NCI-H2081 treated with DMSO at 0.1 percent for 48 hours (cell line): ENCODE measurements at places on chromosomes 3 and 15.

- no peak for DNase-seq
Measured at GRCh38 chr3:66483409-66483906, 17.4 kb downstream of the LRIG1 start.

DNA sequence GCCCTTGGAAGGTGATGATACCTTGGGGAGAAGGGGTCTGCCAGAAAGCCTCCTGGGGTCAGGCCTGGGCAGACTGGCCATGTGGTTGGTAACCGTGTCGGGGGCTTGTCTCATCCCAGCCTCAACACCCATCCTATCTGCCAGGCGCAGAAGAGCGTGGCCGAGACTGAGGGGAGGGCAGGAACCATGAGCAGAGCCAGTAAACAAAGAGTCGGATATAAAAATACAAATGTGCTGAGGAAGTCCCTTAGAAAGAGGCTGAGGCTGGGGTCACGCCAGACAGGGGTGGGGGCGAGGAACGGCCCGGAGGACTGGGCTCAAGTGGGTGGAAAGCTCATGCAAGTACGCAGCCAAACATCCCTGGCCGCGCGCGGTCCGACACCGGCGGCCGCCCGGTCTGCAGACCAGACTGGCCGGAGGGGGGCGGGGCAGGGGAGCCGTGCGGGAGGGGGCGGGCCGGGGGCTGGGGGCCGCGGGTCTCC lies 1.9 kb downstream of the CAMK2N2 start:
- DNase-seq = no peak

- DNase-seq = no peak
Measured at GRCh38 chr3:144866476-144866875, 894.9 kb downstream of the DIPK2A start.

DNA sequence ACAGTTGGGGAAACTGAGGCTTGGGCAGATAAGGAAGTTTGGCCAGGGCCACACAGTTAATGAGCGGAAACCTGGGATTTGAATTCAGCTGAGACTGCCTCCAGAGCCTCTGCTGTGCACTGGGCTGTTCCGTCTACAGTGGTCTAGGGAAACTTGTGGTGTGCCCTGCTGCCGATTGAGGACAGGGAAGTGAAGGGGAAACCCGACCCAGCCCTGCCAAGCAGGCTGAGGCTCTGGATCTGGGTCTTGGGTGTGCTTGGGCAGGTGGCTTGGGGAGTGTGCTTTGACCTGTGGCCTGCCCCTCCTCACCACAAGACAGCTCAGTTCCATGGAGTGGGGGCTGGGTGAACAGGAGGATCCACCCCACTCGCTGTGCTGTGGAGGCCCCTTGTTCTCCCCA lies 17.6 kb downstream of the NISCH start:
- DNase-seq = no peak

- DNase-seq = no peak
Measured at GRCh38 chr3:136353461-136353860, 103.3 kb downstream of the PCCB start.

GRCh38 chr3:117141812-117142211 lies 432.2 kb downstream of the TUSC7 start:
- no peak for DNase-seq

DNA sequence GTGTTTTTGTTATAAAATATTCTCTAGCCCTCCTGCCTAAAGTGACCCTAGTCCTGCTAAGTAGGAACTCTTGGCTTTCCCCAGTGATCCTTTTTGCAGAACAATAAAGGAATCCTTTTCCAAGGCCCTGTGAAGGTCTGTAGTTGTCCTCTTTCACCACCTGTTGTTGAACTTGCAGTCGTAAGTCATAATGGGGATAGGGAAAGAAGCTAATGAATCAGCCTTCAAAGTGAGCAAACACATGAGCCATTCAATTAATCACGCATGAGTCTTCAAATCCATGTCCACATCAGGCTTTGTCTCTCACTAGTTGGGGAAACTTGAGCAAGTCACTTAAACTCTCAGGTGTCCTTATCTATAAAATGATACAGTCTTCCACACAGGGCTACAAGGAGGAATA lies 27.6 kb downstream of the ZNF860 start:
- DNase-seq = no peak

DNA sequence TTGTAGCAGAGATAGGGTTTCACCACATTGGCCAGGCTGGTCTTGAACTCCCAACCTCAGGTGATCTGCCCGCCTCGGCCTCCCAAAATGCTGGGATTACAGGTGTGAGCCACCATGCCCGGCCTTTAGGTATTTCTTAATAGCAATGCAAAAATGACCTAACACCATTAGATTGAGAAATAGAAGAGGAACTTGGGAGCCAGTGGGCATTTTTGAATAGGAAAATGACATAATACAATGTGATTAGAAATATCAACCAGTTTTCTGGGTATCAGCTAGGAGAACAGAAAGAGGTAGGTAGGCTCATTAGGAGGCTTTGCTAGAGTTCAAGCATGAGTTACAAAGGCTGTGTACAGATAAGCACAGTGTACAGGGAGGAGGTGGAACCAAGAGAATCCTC lies 101.8 kb upstream of the TBC1D5 start:
- DNase-seq = no peak

DNA sequence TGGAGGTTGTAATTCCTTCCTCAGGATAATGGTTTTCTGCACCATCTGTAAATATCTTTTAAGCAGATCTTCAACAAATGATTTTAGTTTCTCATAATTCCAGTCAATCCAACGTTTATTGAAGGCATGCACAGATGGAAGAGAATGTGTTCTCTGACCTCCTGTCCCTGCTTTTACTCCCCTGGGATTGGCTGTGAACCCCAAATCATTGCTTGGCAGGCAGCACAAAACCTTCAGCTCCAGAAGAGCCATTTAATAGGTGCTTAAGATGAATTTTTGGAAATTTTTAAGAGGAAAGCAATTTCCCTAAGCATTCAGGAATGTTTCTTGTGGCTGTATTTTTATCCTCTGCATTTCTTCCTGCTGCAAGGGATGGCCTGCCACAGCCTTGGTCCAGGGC lies 25.5 kb upstream of the THSD4 start:
- no peak for DNase-seq

- DNase-seq = no peak
Measured at GRCh38 chr15:35693886-35694285, 147.9 kb upstream of the DPH6 start.

DNA sequence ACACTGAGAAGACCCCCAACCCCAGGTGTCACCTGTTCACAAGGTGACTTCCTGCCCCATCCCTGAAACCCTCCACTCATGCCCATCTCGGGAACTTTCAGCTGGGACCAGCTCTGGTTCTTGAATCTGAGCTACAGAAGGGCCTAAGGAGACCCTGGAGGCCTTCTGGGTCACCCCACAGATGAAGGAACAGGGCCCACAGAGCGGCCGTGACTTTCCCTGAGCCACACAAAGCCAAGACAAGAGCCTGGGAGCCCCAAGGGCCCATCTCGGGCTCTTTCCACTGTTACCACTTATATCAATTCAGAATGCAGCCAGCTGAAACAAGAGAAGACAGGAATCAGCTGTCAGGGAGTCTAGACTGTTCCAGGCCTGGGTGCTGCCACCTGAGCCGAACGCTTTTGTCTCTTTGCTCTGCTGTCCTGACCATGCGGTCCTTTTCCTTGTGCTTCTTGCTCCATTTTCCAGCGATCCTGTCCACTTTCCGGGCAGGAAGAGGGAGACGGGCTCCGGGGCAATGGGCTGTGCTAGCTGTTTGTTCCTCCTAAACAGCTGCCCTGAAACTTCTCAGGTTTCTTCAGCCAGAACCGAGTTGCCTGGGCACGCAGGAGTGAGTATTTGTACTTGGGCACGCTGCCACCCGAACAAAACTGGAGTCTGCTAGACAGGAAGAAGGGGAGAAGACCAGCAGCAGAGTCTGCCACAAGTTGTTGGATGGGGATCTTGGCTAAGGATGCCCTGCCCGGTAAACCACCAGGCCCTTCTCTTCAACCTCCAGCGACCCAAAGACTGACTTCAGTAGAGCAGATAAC lies 28.0 kb upstream of the PIGZ start:
- DNase-seq = no peak

DNA sequence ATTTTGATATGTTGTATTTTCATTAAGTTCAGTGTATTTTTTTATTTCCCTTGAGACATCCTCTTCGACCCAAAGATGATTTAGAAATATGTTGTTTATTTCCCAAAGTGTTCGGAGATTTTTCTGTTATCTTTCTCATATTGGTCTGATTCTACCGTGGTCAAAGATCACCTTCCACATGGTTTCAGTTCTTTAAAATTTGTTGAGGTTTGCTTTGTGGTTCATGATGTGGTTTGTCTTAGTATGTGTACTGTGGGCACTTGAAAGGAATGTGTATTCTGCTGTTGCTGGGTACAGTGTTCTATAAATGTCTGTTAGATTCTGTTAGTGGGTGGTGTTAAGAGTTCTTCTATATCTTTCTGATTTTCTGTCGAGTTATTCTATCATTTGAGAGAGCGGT lies 103.4 kb upstream of the FHIT start:
- no peak for DNase-seq

- DNase-seq = no peak
Measured at GRCh38 chr3:55647063-55647462, 160.0 kb upstream of the WNT5A start.

- DNase-seq = no peak
Measured at GRCh38 chr3:56921573-56922453, 120.1 kb upstream of the ARHGEF3 start.

- DNase-seq = no peak
Measured at GRCh38 chr3:117820658-117821299, 1111.2 kb downstream of the TUSC7 start.

DNA sequence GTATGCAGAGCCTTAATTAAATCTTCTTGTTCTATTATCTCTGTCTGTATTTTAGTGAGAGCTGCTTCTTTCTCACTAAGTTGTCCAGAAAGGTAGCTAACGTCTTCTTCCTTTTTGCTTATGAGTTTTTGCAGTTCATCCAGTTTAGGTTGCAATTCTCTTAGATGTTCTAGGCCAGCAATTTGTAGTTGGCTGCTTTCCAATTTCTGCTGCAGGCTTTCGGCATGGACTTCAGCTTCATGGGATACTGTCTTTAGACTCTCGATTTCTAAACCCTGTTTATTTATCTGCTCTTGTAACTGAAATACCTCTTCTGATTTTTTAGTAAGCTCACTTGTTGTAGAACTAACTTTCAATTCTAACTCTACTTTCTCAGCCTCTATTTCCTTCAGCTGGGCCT lies 35.5 kb upstream of the HCLS1 start:
- no peak for DNase-seq

DNA sequence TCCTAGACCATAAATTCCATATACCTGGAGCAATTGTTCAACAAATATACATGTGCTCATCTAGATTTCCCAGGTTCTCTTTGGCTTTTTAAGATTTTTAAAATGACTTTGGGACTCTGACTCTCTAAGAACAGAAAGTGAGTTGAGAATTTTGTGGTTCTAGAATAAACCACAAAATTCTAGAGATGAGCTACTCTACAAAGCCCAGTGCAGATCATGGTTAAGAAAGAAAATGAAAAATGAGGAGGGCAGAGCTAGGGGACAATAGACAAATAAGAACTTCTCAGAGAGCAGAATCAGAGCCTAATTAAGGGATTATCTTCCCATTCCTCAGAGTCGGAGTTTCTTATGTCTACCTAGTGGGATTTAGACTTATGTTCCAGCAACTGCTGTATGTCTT lies 694.7 kb downstream of the ZNF385D start:
- no peak for DNase-seq

- no peak for DNase-seq
Measured at GRCh38 chr3:136559896-136560295, 192.3 kb downstream of the STAG1 start.

GRCh38 chr3:12507591-12508281 lies 23.5 kb downstream of the TSEN2 start:
- DNase-seq = no peak

DNA sequence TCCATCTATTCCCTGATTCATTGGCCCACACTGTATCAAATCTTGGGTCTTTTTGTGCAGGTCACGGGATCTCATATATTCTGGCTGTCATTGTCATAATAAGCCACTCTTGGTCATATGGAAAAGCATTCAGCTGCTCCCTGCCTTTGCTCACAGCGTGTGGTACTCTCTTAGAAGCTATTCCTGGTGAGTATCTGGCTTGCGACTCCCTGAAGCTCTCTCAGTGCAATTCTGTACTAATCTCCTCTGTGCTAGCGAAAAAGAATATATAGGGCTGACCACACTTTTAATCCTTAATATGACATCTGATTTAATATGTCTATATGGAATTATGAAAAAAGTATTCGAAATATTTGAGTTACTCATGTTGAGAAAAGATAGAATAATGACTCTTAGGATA lies 440.8 kb upstream of the GBE1 start:
- DNase-seq = no peak

GRCh38 chr15:48253172-48253571 lies 47.1 kb downstream of the SLC12A1 start:
- no peak for DNase-seq

GRCh38 chr15:64112904-64113303 lies 17.1 kb downstream of the SNX1 start:
- DNase-seq = no peak

DNA sequence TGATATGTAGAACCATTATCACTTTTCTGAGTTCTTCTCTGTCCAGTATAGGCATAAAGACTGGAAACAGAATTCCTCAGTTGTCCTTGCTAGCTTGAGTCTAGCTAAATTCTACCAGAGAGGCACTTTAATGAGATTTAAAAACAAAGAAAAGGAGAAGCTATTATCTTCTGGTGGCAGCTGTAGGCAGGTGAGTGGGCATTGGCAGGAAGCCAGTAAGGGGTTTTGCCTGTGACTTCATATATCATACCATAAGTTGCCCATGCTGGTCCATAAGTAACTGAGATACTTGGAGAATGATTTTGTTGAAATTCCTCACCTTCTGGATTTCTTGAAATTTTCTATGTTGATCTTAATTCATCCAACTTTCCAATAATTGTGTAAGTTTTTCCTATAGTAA lies 402.3 kb upstream of the TGFBR2 start:
- DNase-seq = no peak

DNA sequence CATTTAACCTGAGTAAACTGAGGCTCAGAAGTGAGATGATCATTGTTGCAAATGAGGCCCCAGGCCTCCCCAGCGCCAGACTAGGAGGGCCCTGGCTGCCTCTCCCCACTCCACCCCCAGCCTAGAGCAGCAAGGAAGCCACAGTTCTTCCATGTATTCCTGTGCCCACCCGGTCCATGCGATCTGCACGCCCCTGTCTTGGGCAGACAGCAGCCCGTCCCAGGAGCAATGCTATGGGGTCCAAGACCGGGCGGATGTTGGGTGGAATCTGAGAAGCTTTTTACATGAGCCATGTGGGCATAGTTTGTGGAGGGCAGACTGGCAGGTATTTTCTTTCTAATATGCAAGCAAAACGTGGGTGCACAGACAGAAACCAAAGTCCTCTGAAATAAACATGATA lies 15.1 kb downstream of the SH2D7 start:
- DNase-seq = no peak

DNA sequence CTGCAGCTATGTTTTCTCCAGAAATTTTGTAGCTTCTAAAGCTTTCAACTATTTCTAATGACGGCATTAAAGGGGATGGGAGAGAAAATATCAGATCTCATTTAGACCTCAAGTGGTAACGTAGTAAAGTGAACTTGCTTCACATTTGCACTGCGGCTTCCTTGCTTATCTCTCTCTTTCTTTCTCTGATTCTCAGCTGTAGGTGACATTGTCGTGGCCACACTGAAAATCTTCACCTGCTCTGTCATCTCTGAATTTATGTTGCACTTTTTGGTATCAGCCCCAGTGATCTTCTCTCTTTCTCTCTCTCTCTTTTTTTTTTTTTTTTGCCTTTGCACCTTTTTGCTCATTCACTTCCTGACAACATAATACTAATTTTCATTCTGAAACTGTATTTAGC lies 254.1 kb upstream of the SATB1 start:
- no peak for DNase-seq
